DMS79 (cell line): ENCODE measurements at places on chromosomes 2 and 18.

- peak; percentile 41 for DNase-seq
These were observed 98.8 kb downstream of the INHBB start for GRCh38 chr2:120444691-120445240.

DNA sequence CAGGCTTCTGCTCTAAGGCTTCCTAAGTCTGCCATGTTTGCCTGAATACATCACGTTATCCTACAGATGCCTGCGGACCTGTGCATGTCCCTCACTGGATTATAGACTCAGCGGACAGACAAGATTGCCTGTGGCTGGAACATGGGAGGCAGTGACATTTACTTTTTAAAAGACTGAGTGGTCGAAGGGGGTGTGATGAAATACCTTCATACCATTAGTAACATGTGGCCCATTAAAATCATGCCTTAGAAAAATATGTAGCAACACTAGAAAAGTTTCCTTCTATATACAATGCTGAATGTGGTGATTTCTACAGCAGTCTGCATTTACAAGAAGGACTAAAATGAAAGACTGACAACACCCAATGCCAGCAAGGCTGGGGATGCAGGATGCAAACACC lies 154.4 kb downstream of the ASB1 start:
- no peak for DNase-seq

DNA sequence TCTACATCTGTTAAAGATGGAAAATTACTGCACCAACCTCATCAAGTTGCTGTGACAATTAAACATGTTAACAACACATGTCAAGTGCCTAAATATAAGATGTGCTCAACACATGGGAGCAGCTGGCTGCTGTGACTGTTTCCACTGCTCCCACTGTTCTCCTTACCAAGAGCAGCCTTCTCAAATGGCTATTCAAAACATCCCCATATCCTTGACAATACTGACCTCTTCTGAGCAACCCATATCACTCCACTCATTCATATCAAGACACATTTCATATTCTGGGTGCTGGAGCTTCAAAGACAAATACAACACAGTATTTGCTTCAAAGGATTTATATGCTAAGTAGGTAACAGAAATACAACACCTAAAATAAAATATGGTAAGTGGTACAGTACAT lies 60.3 kb downstream of the PIAS2 start:
- DNase-seq = no peak

GRCh38 chr2:175166216-175166824 lies 1.7 kb downstream of the ATF2 start:
- no peak for DNase-seq

GRCh38 chr2:221590861-221591365 lies 18.8 kb upstream of the EPHA4 start:
- peak; percentile 84 for DNase-seq

GRCh38 chr2:237190966-237191713 lies 105.5 kb downstream of the COPS8 start:
- DNase-seq = no peak

GRCh38 chr2:10977621-10978020 lies 65.9 kb downstream of the KCNF1 start:
- DNase-seq = no peak

DNA sequence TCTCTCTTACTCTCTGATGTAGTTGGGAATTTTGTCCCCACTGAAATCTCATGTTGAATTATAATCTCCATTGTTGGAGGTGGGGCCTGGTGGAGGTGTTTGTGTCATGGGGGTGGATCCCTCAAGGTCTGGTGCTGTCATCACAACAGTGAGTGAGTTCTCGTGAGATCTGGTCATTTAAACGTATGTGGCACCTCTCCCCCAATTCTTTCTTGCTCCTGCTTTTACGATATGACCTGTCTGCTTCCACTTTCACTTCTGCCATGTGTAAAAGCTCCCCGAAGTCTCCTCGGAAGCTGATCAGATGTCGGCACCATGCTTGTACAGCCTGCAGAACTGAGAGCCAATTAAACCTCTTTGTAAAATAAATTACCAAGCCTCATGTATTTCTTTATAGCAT lies 337.8 kb upstream of the CDH2 start:
- no peak for DNase-seq

DNA sequence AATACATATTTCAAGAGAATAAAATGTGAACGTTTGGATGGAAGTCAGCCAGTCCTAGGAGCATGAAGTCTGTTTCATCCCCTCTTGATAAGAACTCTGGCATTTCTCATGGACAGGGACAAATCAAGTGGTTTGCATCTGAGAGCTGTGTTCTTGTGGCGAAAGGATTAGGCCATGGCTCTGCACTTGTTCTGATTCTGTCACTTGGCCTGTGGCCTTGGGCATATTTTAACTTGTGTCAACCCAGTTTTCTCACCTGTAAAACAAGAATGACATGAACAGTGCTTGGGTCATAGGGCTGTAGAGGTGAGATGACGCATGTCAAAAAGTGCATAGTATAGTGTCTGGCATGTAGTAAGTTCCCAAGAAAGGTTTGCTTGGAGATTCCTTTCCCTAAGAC lies 125.8 kb downstream of the MGAT5 start:
- DNase-seq = no peak

GRCh38 chr18:34626404-34627136 lies 83.5 kb upstream of the DTNA start:
- DNase-seq = no peak

- no peak for DNase-seq
These were observed 1.3 kb upstream of the CCDC141 start for GRCh38 chr2:179051250-179051649.

DNA sequence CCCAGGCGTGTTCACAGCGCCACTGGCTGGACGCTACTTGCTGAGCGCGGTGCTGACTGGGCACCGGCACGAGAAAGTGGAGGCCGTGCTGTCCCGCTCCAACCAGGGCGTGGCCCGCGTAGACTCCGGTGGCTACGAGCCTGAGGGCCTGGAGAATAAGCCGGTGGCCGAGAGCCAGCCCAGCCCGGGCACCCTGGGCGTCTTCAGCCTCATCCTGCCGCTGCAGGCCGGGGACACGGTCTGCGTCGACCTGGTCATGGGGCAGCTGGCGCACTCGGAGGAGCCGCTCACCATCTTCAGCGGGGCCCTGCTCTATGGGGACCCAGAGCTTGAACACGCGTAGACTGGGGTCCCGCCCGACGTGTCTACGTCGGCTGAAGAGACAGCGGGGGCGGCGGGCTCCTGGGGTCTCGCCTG lies 891 bp upstream of the KHK start:
- DNase-seq = no peak

- no peak for DNase-seq
These were observed 39.9 kb downstream of the MAP3K2 start for GRCh38 chr2:127347734-127348392.

GRCh38 chr2:201157694-201158093 lies 25.2 kb upstream of the CASP10 start:
- DNase-seq = no peak

- no peak for DNase-seq
These were observed 14.2 kb downstream of the NAGK start for GRCh38 chr2:71082402-71083252.
